ENCODE measurements at places on chromosomes 16 and 17. TPM values are rescaled to one million over a fixed set of nuclear protein-coding genes. Genes with fewer than 3 reads are reported as not detected.
A peak's percentile ranks its signal among the peaks of the same experiment; 100 is the strongest.

The PITPNM3 gene
- total RNA-seq: 0.92 TPM

The HOXB4 gene
- 0.78 TPM for total RNA-seq

The CES4A gene
- not detected for total RNA-seq

The CHST5 gene
- total RNA-seq: 0.12 TPM

The KRT16 gene
- not detected for total RNA-seq

The DPEP1 gene
- 0.55 TPM for total RNA-seq

The EFCAB13 gene
- total RNA-seq: not detected

The PROCA1 gene
- 2.4 TPM for total RNA-seq

The ITGA2B gene
- total RNA-seq: 0.17 TPM

The RRAD gene
- not detected for total RNA-seq

- no peak for DNase-seq
Measured at GRCh38 chr16:9854675-9855074, 327.6 kb downstream of the GRIN2A start.

DNA sequence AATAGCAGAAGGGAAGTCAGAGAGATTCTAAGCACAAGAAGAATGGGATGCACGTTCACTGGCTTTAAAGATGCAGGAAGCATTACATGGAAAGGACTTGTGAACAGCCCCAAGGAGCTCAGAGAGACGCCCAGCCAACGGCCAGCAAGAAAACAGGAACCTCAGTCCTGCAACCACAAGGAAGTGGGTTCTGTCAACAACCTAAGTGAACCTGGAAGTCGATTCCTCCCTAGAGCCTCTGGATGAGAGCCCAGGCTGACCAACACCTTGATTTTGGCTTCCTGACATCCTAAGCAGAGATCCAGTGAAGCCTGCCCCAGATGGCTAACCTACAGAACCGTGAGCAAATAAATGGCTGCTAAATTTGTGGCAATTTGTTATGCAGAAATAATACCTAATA lies 24.5 kb downstream of the GPR142 start:
- DNase-seq: peak; percentile 71

DNA sequence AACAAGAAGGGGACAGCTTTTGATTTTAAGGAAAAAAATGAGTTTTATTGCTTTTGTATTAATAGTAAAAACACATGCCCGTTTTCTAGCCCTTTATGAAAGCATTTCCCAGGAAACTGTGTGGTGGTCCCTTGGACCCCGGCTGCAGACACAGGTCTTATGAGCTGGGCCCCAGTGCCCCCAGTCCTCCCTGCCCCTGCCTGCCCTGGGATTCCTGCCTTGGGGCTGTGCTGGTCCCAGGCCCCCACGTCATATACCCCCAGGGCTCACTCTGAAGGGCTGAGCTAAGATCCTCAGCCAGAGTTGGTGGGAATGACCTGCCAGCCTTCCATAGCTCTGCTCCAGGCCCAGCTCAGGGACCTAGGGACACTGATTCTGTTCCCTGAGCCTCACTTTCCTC lies 30.8 kb downstream of the GINS2 start:
- DNase-seq: no peak

GRCh38 chr17:73770849-73771229 lies 126.6 kb upstream of the SDK2 start:
- DNase-seq: no peak

GRCh38 chr17:56930739-56931337 lies 17.0 kb upstream of the TRIM25 start:
- DNase-seq: no peak

DNA sequence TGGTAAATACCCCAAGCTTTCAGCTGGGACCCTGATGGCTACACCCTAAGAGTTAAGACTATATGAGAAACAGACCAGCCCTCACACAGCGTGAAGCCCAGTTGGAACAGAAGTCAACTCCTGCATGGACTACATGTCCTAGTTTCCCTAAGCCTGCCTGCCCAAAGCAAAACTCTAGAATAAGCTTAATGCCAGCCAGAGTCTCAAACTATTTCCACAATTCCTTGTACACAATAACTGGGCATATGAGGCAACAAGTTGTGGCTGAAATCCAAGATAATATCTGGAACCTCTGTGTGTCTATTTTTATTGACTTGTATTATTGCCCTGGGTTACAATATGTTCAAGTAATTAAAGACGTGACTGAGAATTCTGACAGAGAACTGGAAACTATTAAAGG lies 19.4 kb downstream of the MYH10 start:
- no peak for DNase-seq

DNA sequence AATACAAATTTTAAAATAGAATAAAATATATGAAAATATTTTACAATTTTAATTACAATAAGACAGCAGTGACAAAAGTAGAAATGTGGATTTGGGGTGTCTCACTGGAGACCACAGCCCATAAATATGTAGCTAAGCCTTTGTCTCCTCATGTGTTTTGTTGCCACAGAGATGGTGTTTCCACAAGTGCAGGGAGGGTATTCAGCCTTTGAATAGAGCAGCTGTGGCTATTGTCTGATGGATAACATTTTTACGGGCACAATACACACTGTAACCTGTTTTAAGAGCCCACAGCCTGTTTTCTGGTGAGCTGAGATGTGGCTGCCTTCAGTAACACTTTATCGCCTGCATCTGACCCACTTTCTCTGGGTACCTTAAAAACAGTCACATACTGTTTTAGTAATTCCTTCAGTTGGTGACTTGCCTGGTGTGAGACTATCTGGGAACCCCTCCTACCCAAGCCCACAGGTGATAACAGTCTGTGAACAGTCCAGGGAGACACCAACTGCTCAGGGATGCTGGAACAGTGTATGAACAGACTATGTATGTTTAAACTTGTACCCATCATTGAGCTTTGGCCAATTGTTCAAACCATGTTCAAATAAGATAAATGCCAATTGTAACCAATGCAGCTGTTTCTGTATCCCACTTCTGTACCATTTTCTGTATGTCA lies 7.8 kb upstream of the AHSP start:
- DNase-seq: no peak

GRCh38 chr16:68713361-68713760 lies 23.7 kb upstream of the CDH1 start:
- no peak for DNase-seq

- peak; percentile 33 for DNase-seq
Measured at GRCh38 chr16:86519649-86520316, 9.5 kb downstream of the FOXF1 start.

DNA sequence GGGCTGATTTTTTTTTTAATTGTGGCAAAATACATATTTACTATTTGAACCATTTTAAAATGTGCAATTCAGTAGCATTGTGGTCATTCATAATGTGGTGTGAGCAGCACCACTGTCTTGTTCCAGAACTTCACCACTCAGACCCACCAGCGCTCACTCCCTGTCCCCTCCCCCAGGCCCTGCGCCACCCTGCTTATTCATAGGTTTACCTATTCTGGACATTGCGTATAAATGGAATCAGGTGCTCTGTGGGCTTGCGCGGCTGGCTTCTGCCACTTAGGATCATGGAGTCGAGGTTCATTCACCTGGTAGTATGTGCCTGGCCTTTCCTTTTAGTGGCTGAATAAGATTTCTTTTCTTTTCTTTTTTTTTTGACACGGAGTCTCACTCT lies 59.4 kb downstream of the NT5M start:
- no peak for DNase-seq

- DNase-seq: no peak
Measured at GRCh38 chr17:47180337-47180736, 8.8 kb downstream of the CDC27 start.

DNA sequence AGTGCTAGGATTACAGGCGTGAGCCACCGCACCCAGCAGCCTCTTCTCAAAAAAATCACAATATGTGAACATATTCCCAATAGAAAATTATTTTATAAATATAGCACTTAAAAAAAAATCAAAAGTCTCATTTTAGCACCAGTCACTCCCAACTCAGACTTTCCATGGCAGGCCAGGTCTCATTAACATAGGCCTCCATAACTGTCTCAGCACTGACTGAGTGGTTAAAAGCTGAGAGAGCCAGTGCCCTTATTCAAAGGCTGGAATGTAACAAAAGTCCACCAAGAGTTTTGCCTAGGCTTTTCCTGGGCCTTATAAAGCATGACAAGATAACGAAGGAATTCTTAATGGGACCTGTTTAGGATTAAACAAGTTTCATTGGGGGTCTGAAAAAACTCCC lies 79.8 kb downstream of the EMP2 start:
- no peak for DNase-seq

DNA sequence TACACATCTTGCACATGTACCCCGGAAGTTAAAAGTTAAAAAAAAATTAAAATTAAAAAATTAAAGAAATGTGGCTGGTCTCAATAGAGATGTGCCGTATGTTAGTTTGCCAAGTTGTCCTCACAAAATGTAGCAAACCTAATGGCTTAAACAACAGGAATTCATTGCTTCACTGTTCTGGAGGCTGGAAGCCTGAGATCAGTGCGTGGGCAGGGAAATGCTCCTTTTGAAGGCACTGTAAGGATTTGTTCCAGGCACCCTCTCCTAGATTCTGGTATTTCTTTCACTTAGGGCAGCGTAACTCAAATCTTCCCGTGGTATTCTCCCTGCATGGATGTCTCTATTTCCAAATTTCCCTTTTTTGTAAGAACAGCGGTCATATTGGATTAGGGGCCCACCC lies 32.7 kb upstream of the MON1B start:
- no peak for DNase-seq

- no peak for DNase-seq
Measured at GRCh38 chr16:47729701-47730100, 268.6 kb downstream of the PHKB start.

- DNase-seq: peak; percentile 90
Measured at GRCh38 chr17:40038882-40039513, 15.2 kb downstream of the MED24 start.

All from G401 (cell line).